Non-pigmented ciliary epithelial cell (primary cell): ENCODE measurements at places on chromosomes 13 and 19.

- no peak for DNase-seq
These were observed 50.1 kb downstream of the ITGBL1 start for GRCh38 chr13:101502618-101503017.

GRCh38 chr13:114235697-114236096 lies 1.0 kb downstream of the CDC16 start:
- DNase-seq: no peak

DNA sequence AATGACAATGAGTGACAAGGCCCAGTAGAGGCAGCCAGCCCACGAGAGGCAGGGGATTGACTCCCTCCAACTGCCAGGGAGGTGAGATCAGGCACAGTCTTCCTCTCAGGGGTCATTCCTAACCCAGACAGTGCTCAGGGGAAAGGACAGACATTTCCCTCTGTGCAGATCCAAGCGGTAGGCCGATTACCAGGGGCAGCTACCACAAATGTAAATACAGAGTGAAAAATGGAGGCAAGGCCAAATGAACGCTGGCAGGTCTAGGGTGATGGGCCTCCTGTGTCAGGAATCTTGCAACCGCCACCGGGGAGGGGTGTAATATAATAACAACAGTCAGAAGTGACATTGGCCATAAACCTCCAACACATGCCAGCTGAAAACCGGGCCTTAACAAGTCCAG lies 881.4 kb downstream of the UQCRFS1 start:
- no peak for DNase-seq

DNA sequence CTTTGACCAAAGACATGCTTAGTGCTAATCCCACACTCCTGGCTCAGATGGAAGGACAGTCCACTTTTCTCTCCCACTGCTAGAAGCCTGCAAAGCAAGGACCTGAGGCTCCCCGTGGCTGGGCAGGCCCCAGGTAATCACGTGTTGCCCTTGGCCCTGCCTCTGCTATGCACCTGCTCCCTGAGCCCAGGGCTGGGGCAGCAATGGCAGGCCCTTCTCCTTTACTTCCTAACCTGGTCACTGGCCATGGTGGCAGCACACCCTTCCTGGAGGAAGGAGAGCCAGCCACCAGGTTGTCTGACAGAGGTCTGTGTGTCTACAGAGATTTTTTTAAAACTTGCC lies 27.9 kb upstream of the ZNF492 start:
- DNase-seq: no peak

- no peak for DNase-seq
These were observed 12.3 kb downstream of the TMEM150B start for GRCh38 chr19:55312621-55313512.

DNA sequence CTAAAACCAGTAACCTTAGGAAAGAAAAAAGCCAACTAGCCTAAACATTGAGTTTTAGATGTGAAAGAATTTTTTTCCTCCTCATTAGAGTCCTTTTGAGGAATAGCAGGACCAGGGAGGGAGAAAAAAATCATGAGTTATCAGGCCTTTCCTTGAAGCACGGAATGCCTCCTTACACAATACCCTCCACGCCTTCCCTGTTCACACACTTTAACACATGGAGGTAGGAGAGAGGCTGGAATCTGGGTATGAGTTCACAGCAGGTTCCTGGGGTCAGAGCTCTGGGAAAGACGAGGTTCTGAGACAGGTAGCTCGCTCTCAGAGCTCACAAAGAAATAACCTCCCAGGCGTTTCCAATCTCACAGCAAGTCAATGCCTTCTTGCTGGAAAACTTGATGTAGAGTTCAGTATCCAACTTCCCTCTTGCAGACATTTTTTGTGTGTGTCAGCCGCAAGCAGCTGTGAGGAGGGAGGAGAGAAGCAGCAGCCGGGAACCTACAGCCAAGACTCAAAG lies 716 bp downstream of the ZNF573 start:
- DNase-seq: no peak

DNA sequence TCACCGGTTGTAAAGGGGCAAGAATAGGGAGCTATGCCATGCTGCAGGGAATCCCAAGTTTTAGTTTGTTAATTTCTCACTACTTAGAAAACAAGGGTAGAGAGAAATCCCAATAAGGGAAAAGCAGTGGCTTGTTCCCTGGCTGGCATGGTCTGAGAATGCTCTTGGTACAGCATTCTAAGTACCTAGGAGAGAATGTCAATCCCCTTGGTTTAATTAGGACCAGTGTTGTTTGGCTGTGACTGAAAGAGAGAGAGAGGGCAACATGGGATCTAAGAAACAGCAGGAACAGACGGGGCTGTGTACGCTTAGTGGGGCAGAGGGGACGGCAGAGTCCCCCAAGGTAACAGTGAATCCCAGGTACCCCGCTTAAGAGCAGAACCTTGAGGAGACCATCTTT lies 228.8 kb downstream of the PCDH9 start:
- no peak for DNase-seq

DNA sequence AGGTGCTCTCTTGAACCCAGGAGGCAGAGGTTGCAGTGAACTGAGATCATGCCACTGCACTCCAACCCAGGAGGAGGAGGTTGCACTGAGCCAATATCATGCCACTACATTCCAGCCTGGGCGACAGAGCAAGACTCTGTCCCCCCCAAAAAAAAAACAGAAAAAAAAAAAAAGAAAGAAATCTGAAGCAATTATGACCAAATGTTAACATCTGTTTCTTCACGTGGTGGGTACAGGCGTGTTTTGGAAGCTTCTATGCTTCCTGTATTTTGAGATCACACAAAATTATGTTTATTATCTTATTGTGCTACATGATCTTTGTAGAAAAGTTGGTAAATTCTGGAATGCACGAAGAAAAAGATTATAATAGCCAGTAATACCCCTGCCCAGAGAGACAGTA lies 2.7 kb upstream of the ACP5 start:
- DNase-seq: no peak

DNA sequence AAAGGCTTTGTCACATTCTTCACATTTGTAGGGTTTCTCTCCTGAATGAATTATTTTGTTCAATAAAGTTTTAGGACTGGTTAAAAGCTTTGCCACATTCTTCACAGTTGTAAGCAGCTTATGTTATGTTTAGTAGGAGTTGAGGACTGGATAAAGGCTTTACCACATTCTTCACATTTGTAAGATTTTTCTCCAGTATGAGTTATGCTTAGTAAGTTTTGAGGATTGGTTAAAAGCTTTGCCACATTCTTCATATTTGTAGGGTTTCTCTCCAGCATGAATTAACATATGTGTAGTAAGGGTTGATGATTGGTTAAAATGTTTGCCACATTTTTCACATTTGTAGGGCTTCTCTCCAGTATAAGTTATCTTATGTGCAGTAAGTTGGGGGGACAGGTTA lies 79.9 kb downstream of the ZNF431 start:
- DNase-seq: no peak

- DNase-seq: peak; percentile 14
These were observed 24.2 kb downstream of the CERS4 start for GRCh38 chr19:8233370-8233769.

DNA sequence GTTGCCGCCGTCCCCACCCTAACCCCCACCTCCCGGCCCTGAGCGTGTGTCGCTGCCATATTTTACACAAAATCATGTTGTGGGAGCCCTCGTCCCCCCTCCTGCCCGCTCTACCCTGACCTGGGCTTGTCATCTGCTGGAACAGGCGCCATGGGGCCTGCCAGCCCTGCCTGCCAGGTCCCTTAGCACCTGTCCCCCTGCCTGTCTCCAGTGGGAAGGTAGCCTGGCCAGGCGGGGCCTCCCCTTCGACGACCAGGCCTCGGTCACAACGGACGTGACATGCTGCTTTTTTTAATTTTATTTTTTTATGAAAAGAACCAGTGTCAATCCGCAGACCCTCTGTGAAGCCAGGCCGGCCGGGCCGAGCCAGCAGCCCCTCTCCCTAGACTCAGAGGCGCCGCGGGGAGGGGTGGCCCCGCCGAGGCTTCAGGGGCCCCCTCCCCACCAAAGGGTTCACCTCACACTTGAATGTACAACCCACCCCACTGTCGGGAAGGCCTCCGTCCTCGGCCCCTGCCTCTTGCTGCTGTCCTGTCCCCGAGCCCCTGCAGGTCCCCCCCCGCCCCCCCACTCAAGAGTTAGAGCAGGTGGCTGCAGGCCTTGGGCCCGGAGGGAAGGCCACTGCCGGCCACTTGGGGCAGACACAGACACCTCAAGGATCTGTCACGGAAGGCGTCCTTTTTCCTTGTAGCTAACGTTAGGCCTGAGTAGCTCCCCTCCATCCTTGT lies 6.4 kb downstream of the YIPF2 start:
- DNase-seq: no peak

- DNase-seq: no peak
These were observed 14.0 kb upstream of the RAB20 start for GRCh38 chr13:110575322-110576069.

GRCh38 chr19:17758515-17758914 lies 7.2 kb downstream of the FCHO1 start:
- no peak for DNase-seq

GRCh38 chr13:75359266-75359665 lies 122.7 kb downstream of the TBC1D4 start:
- peak; percentile 84 for DNase-seq

DNA sequence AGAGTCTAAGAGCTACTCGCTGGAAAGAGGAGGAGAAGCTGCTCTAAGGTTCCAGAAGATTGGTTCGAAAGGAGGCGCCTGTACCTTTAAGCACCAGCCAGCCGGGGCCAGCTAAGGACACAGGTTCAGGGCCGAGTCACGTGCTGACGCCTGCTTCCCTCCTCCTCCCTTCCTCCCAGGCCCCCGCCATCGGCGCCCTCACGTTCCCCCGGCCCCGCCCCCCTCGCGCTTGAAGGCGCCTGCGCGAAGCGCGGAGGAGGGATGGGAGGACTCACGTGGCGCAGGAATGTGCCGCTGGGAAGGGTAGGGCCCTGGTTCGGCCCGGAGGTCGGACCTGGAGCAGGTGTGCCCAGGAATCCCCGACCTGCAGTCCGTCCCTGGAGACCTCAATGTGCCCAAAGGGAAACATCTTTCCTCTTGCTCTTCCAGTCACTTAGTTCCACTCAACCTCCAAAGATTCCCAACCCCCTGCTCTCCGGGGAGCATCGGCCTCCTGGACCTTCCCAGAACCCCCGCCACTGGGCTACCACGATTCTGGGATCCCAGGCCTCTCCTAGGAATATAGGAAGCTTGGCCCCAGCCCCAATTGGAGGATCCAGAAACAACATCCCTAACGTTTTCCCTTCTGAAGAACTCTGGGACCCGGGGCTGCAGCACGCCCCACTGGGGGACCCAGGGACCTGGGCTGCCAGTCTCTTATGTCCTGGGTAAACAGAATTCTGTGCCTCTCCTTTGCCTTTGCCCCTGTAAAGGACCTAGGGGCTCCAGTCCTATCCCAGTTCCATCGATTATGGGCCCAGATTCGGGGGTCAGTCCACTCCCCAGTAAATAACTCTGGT lies 2.5 kb downstream of the DBP start:
- DNase-seq: no peak

DNA sequence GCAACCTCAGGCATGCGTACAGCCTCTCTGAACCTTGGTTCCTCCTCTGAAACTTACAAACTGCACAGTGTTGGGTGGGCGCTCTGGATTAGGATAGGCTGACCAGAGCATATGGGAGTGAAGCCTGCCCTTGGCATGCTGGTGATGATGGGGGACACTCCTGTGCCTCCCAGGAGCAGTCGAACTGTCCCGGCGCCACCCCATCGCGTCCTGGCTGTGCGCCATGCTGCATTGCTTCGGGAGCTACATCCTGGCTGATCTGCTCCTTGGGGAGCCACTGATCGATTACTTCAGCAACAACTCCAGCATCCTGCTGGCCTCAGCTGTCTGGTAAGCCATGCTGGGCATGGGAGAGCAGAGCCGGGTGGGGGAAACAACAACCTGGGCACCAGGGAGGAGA lies 18.9 kb downstream of the TMEM38A start:
- no peak for DNase-seq

DNA sequence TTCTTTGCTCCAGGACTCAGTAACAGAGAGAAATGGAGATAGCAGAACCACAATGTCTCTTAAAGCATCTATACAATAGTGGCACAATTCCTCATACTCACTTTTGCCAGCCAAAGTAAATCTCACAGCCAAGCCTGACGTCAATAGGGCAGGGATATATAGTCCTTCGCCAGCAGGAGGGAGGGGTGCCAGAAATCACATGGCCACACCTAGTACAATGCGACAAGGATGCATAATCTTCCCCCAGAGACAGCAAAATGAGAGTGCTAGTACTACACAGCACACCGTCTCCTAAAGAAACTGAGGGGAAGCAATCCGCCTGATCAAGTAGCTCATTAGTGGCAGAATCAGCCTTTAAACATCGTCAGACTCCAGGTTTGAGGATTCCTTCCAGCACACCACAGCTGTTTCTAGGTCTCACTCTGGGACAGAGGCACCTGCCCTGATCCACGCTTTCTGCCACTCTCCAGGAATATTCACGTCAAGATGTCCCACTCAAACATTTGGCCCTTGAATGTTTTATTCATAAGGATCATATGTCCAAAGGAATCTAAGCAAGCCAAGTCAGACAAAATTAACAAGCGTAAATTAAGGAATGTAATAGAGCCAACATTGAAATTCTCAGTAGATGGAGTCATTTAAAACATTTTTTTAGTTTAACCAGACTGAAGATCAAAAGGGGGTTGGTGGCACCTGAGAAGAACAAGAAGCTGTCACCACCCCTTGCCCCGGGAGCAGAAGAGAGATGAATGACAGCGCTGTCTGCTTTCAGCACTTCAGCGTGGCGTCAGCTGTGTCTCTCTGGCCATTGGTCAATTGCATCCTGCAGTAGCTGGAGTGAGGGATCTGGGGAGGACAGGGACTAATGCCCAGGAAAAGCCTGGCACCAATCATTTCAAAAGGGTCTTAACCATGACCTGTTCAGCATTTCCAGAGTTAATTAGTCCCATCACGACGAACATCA lies 63.5 kb upstream of the SERP2 start:
- no peak for DNase-seq

DNA sequence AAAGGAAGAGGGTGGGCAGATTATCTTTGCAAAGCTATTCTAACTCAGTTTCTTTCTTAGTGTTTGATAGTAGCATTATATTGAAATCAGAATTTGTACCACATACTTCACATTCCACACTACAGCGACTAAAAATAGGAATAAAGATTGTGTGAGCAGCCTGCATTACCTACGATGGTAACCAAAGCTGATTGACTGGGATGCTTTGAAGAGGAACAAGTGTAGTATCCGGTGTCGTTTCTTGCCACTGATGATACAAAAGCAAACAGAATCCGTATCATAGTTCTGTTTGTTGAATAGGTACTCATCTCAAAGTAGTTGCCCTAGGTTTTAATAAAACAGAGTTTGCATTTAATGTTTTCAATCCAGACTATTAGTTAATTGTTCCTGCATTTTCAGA lies 51.2 kb downstream of the FLT3 start:
- DNase-seq: no peak

GRCh38 chr19:14118165-14119051 lies 846 bp upstream of the PRKACA start:
- DNase-seq: no peak
